Stimulated activated CD8-positive, alpha-beta memory T cell treated with anti-CD3 and anti-CD28 coated beads, Interleukin-4, amount 100 ng/mL, for 48 hours (primary cell): ENCODE measurements at places on chromosomes 11 and 22.

- DNase-seq: no peak
Observed at GRCh38 chr22:36103891-36104290, 56.7 kb downstream of the APOL3 start.

DNA sequence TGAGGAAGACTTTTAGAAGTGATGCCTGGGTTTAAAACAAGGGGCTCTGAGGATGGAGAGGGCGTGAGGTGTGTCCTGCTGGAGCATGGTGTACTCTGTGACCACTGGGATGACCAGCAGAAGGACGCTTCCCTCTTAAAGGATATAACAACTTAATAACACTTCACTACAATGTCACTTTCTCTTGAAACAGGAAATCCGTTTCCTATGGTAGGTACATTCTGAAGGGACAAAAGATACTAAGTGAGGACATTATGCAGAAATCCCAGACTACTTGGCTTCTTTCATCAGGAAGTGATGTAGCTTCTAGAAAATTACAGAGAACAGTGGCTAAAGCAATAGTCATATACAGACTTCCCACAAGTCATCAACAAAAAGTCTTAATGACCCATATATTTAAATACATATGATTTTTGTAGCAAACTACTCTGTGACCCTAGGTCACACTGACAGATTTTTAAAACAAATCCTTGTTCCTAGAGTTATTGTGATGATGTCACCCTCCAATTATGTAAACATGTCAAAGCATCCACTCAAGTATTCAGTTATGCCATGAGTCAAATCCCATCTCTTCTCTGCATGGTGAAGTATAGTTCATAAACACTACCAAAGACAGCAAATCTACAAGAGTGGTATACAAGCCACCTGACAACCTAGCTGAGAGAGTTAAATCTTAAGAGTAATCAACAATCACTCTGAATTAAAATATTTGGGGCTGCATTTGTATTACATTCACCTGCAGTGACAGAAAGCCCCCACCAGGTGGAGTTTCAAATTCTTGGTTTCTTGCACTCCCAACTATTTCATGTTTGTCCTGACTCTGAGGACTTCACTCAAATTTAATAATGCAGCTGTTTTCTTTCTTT, 32.8 kb downstream of the PITPNB start:
- DNase-seq: peak; percentile 56

GRCh38 chr11:63997104-63997700, 11.0 kb downstream of the OTUB1 start:
- no peak for DNase-seq

- DNase-seq: no peak
Observed at GRCh38 chr22:21032037-21032867, at the start of gene SLC7A4. Gene SLC7A4 (minus strand): TSS chr22:21032561. CDS start chr22:21031812, 749 bp downstream.

DNA sequence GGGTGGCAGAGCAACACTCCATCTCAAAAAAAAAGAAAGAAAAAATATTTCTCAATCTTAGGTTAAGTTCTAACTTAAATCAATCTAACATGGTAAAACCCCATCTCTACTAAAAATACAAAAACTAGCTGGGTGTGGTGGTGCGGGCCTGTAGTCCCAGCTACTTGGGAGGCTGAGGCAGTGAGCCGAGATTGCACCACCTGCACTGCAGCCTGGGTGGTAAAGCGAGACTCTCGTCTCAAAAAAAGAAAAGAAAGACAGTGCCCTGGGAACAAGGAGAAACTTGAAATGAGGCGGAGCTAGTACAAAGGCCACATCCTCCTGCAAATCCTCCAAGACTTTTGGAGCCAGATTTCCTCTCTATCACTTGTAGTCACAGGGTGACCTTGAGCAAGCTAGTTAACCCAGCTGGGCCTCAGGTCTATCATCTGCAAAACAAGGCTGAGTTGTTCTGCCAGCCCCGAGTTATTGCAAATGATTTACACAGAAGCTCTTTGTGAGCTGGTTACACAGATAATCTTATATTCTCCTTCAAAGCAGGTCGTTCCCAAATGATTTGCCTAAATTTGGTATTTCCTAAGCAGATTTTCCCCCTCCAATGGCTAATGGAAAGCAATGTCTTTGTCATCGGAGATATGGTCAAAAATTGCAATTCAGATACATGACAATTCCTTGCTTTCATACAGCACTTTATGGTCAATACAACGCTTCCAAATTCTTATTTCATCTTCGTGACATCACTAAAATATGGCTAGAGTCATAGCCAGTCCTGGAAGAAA, 1.9 kb downstream of the ANKRD54 start:
- no peak for DNase-seq

GRCh38 chr22:38956551-38956950, 858 bp upstream of the APOBEC3A start:
- no peak for DNase-seq

GRCh38 chr11:103903621-103904323, 132.7 kb upstream of the DDI1 start:
- no peak for DNase-seq

DNA sequence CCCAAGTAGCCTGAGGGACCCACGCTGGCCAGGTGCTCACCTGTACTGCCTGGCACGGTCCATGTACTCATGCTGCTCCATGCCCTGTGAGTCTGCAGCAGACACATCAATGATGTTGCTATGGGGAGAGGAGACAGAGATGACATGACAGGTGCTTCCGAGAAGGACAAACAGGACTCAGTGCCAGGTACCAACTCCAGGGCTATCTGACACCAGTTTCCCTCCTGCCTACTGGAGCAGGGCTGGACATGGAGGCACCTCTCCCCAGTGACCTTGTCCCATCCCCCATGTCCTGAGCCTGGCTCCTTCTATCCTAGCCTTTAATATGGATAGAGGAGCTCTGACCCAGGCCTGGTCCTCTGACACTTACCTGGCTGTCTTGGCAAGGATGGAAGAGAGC, 4.4 kb downstream of the LAMTOR1 start:
- DNase-seq: no peak
